ENCODE measurements at places on chromosomes 2 and 18.

GRCh38 chr2:218809515-218809914 is 22.1 kb downstream of the PRKAG3 start:
- ATAC-seq: no peak

- ATAC-seq: no peak
Observed at GRCh38 chr2:126988482-126988881, 89.8 kb downstream of the TEX51 start.

- ATAC-seq: peak; percentile 53
Observed at GRCh38 chr2:31429759-31430438, 15.4 kb upstream of the XDH start.

DNA sequence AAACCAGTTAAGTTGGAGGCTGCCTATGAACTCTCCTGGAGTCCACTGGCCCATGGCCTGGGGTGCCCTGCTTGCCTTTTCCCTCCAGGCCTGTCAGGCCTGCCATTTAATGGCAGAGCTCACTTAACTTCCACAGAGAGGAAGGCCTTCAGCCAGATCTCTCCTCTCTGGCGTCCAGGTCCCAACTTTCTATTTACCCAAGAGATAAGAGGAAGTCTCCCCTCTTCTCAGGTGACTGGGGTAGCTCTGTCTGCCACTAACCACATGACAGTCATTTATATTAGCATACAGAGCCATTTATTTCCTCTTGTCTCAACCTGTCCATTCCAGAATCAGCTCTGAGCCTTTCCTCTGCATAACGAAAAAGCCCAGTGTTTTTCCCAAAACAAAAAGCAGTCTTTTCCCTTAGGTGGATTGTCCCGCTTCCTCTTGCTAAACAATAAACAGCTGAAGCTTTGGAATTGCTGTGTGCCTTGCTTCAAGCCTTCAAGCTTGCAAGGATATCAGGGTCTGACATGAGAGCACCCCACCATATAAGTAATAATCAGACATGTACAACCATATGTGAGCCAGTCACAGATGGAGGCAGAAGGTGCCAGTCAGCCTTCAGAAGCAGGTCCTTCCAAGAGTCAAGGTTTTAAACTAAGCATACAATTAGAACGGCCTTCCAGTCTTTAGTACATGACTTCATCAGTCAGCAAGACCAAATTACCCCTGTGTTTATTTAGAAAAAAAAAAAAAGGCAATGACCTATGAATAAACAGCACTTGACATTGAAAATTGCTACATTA is 71.2 kb upstream of the STPG4 start:
- no peak for ATAC-seq

DNA sequence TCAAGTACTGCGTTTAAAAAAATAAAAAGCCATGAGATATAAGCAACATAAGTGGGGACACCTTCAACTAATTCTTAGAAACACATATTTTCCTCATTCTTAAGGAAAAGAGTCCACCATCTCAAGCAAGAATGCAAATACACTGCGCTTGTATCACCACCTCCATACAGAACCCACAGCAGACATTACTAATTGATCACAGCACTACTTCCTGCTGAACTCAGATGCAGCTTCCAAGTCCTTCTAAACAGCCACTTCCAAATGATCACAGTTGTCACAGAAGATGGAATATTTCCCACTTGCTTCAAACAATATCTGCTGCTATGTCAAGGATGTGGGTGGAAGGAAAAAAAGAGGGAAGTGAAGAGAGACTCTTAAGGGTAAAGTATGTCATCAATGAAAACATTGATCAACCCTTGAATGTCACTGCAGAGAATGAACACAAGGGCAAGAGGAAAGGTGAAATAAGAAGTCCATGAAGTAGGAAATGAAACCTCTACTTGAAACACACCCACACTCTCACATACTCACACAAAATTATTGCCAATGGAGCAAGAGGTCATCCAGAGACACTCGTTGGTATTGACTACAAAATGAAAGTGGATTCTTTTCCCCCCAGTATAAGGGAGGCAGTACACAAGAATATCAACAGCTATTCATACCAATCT is 22.1 kb downstream of the TGFA start:
- ATAC-seq: no peak

- ATAC-seq: no peak
Observed at GRCh38 chr2:53881360-53881759, 21.6 kb upstream of the GPR75 start.

GRCh38 chr2:134231965-134232340 is 21.9 kb upstream of the MGAT5 start:
- ATAC-seq: no peak

- no peak for ATAC-seq
Observed at GRCh38 chr2:125543968-125544514, 1111.9 kb upstream of the GYPC start.

- no peak for ATAC-seq
Observed at GRCh38 chr2:45184606-45185005, 175.4 kb upstream of the SIX2 start.

GRCh38 chr2:207529330-207530159 is at the start of gene CREB1:
Gene CREB1 (plus strand): TSS chr2:207529962. CDS start chr2:207555636, 25,674 bp downstream.
- peak; percentile 88 for ATAC-seq

DNA sequence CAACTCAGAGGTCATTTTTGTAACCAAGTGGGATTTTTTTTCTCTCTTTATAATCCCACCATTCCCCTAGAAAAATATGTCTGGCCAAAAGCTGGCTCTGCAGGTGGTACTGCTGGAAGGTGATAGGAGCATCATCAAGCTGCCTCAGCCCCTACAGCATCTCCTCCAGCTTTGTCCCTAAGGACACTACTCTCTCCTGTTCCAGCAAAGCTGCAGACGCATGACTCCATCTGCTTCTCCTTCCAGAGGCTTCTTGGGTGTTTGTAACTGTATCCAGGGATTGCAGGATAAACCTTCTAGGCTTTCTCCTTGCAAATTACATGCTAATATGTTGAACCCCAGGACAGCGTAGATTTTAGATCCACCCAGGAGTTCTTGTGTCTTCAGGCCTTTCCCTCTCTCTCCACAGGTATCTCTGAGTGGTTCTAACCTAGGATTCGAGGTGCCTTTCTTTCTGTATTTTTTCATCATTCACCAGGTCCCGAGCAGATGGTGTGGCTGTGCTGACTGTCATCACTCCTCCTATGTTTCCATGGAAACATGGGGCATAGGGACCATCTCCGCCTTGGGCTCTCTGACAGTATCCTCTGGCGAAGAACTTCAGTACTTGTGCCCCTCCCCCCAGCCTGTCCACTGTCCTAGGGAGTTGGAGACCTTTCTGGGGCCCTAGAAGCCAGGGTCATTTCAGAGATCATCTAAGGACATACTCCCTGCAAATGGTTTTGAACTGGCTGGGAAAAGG is 34.3 kb downstream of the AFF3 start:
- no peak for ATAC-seq

DNA sequence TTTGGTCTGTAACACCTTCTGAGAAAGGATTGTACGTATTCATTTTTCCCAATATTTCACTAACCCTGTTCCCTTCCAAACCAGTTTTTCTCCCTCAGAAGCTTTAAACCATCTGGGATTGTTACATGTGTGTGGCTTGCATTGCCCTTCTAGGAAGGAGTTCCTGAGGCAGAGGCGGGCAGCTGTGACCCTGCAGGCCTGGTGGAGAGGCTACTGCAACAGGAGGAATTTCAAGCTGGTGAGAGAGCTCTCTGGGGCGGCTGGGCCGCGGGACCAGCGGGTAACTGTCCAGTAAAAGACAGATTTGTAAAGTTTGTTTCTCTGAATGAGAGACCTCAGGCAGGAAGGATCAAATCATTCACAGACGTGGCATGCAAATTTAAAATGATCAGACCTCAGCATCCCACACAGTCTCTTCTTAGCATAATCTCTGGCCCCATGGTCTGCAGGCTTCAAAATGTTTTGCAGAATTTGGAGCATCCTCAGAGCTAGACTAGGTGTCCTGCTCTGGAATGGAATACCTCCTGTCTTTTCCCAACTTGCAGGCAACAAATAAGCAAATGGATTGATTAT is 40.2 kb upstream of the GPR17 start:
- ATAC-seq: no peak

- peak; percentile 8 for ATAC-seq
Observed at GRCh38 chr2:226798422-226799210, 1.0 kb downstream of the IRS1 start.

DNA sequence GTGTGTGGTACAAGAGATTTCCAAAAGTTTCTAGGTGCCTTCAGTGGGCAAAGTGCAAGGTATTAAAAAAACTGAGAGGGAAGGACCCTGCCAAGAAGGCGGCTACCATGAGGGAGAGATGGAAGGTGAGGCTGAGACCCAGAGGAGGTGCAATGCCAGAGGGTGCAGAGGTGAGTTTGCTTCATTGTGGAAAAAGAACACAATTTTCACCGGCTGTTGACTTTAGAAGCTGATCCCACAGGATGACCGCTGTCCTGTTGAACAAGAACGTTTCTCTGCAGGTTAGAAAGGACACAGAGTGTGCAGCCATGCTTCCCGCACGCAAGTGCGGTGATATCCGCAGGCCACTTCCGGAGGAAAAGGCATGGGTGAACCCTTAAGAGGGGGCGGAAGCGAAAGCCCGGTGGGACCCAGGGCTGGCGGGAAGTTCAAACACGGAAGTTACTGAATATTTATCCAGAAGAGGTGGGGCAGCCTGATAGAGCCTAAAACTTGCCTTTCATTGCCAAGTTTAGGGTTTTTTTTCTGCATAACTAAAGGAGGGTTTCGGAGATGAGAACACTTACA is 16.6 kb downstream of the SP110 start:
- peak; percentile 18 for ATAC-seq

- no peak for ATAC-seq
Observed at GRCh38 chr2:148253685-148254084, 232.8 kb downstream of the MBD5 start.

DNA sequence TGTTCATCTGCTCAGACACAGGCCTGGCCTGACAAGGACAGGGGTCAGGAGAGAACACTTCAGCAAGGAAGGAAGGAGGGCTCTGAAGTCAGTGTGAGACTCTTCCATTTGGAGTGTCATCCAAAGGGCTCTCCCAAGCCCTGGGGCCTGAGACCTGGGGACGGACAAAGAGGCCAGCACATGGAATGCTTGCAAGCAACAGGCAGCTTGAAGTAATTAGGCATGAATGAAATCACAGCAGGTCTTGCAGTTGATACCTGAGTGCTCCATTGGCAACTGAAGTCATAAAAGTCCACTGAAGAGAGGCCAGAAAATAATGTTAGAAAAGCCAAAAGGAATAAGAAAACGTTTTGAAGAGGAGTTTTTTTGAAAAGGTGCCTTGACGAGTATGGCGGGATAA is 231.7 kb downstream of the VAPA start:
- ATAC-seq: no peak

DNA sequence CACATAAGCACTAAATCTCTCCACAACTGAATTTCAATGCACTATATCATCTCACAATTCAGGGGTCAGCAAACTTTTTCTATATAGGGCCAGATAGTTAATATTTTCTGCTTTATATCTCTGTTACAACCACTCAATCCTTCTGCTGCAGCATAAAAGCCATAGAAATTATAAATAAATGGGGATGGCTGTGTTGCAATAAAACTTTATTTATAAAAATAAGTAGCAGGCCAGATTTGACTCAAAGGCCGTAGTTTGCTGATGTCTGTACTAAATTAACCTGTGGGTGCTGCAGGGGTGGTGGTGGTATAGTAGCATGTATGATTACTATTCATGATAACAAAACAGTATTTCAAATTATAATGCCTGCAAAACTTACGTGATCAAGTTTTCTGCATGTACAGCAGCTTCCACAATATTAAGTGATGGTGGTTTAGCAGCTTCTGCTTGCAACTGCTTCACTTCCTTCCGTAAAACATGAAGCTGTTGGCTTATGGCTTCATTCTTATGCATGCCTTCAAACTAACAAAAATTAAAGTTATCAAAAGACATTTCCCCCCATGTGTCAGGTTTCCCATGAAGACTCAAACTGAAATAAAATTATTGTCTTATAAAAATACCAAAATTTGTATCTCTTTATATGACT is 64.1 kb downstream of the SIGLEC15 start:
- no peak for ATAC-seq

GRCh38 chr18:40469851-40470250 is 1485.2 kb upstream of the PIK3C3 start:
- ATAC-seq: no peak

DNA sequence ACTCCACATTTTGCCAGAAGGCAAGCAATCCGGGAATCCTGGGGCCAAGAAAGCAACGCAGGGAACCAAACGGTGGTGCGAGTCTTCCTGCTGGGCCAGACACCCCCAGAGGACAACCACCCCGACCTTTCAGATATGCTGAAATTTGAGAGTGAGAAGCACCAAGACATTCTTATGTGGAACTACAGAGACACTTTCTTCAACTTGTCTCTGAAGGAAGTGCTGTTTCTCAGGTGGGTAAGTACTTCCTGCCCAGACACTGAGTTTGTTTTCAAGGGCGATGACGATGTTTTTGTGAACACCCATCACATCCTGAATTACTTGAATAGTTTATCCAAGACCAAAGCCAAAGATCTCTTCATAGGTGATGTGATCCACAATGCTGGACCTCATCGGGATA is 26.8 kb downstream of the B3GNT2 start:
- ATAC-seq: no peak

- no peak for ATAC-seq
Observed at GRCh38 chr2:9646196-9647030, 15.6 kb upstream of the YWHAQ start.

- no peak for ATAC-seq
Observed at GRCh38 chr2:237207646-237208045, 122.0 kb downstream of the COPS8 start.

DNA sequence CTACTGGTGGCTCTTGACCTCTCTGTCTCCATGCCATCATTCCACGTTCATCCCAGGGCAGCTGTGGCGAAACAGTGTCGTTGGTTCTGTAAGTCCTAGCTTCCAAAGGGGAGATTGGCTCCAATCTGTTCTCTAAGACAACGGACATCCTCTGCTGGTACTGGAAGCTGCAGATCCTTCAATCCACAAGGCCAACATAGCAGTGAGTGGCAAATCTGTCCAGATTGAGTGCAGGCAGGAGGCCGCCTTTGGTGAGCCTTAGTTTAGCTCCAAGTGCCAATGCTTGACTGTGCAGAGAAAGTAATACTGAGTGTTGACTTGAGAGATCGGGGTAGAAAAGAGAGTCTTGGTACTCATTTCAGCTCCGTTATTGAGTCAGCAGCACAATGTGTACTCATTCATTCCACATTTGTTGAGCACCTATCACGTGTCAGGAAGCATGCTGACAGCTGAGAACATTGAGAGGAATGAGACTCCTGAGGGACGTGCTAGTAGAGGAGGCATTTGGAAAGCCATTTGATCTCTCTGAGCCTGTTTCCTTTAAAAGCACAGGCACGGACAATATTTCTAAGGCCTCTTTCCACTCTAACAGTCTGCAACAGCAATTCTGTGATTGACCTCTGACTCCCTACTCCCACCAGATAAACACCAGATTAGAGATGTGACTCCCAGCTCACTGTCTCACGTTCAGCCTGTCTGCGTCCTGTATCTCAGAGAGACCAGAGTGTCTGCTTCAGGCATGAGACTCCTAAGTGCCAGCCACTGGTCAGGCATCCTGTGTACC is 306.0 kb downstream of the CLIP4 start:
- no peak for ATAC-seq

DNA sequence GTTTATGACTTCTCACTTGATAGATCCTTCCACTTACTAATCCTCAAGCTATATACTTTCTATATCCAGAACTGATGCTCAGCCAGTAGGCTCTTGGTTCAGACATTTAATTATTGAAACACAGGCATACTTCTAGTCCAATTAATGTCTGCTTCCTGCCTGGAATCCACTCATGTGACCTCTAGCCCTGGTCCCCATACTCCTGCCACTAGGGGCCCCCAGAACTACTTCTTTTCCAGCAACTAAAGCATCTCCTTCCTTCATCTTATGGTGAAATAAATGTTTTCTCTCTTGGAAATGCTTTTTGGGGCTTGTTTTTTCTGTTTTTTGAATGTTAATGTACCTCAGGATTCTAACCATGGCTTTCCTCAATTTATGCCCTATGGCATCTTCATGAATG is 527.6 kb downstream of the SATB2 start:
- no peak for ATAC-seq

GRCh38 chr18:77161383-77161782 is 28.8 kb upstream of the MBP start:
- ATAC-seq: no peak

Data from activated CD4-positive, CD25-positive, alpha-beta regulatory T cell treated with anti-CD3 and anti-CD28 coated beads, Interleukin-2, amount 50 U/mL, for 24 hours (primary cell).